ENCODE measurements at places on chromosomes 11 and 22.
A peak's percentile ranks its signal among the peaks of the same experiment; 100 is the strongest.

GRCh38 chr11:67117672-67118180 lies 1.3 kb upstream of the KDM2A start:
- DNase-seq = peak; percentile 16

DNA sequence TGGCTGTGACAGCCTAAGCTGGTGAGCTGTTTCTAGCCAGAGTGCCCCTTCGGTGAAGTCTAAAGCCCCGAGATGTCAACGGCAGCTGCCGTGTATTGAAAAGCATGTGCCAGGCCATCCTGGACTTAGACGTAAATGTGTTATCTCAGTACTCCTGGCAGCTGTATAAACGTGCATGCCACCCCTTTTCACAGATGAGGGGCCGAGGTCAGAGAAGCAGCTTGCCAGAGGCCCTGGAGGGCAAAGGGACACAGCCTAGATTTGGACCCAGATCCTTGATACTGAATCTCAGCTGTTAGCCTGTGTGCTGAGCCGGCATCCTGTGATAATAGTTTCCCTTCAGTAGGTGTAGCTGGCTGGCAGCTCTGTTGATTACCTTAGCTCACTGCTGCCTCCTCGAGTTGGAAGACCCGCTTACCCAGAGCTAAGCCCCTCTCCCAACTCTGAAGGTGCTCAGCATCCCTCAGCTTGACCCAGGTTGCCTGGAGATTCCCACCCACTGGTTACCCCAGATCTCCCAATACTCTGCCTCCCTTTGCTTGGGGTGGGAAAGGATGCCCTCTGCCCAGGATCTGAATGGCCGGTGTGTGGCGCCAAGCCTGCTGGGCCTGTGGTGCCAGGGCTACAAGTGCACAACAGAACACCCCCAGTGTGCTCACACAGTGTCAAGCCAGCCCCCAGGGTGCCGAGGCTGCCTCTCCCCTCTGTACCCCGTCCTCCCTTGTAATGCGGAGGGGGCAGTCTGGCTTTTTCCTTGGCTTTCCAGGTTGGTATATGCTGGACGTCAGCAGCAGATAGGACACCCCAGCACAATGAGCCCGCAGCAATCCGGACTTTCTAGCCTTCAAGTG lies 59.8 kb upstream of the WNT7B start:
- no peak for DNase-seq

DNA sequence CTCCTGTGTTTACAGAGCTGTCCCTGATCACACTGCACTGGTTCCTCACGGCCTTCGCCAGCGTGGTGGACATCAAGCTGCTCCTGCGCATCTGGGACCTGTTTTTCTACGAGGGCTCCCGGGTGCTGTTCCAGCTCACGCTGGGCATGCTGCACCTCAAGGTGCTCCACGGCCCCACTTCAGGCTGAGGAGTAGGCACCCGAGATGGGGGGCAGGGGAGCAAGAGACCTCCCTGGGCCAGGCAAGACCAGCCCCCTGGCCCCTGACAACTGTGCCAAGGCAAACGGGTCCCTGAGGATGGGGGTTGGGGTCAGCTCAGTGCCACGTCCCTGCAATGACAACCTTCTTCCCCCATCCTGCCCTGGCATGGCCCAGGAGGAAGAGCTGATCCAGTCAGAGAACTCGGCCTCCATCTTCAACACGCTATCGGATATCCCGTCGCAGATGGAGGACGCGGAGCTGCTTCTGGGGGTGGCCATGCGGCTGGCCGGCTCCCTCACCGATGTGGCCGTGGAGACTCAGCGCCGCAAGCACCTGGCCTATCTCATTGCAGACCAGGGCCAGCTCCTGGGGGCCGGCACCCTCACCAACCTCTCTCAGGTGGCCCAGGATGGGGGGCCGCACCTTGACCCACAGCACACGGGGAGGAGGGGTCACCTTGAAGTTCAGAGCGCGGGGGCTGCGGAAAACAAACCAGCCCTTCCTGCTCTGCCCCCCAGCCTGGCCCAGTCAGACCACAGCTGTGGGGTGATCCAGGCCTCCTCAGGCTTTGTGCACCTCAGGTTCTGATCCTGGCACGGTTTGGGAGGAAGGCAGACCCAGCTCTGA lies 35.9 kb downstream of the SGSM3 start:
- no peak for DNase-seq

DNA sequence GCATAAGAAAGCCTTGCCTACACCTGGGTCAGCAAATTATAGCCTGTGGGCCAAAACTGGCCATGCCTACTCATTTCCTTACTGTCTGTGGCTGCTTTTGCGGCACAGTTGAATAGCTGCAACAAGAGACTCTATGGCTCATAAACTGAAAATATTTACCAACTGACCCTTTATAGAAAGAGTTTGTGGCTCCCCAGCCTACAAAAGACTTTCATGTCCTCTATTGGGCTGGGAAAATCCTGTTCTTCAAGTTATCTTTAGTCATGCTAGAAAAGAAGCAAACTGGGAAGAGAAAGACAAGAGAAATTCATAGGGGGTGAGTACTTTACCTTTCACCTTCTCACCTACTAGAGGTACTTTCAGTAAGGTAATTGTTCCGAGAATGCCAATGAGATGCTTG lies 175.1 kb downstream of the SWAP70 start:
- DNase-seq = no peak

- no peak for DNase-seq
Measured at GRCh38 chr11:34855754-34856095, 60.5 kb downstream of the APIP start.

GRCh38 chr22:47369431-47370015 lies 607.1 kb downstream of the TBC1D22A start:
- no peak for DNase-seq

DNA sequence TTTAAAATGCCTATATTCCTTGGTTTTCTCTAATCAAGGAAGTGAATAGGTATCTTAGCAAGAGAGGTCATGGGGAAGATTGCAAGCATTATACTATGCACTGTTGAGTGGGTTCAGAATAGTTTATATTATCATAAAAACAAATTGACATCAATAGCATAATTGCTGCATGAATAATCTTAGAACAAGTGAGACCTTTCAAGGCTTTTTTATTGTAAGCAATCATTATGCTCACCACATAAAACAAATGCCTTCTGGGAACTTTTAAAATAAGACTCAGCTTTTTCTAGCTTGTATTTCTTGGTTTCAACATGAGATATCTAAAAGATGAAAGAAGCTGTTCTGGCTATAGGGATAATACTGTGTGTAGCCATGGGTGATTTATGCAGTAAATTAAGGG lies 135.6 kb upstream of the ZC3H12C start:
- no peak for DNase-seq

DNA sequence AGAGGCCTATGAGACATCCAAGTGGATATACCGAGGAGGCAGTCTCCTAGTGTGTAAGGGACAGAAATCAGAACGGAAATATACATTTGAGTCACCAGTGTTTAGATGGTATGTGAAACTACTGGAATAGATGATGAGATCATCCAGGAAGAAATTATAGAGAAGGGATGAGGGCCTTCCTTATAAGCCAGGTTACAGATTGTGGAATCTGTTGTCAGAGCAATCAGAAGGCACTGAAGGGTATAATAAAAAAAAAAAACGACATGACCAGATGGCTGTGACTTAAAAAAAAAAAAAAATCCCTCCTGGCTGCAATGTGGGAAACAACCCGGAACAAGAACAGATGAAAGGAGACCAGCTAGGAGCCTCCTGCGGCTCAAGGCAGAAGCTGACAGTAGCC lies 2.7 kb downstream of the MAJIN start:
- DNase-seq = no peak

GRCh38 chr22:49046546-49047361 lies 780.9 kb downstream of the BRD1 start:
- no peak for DNase-seq

- DNase-seq = no peak
Measured at GRCh38 chr22:27473533-27473932, 328.0 kb downstream of the MN1 start.

GRCh38 chr11:13705710-13706109 lies 37.2 kb downstream of the FAR1 start:
- DNase-seq = no peak

DNA sequence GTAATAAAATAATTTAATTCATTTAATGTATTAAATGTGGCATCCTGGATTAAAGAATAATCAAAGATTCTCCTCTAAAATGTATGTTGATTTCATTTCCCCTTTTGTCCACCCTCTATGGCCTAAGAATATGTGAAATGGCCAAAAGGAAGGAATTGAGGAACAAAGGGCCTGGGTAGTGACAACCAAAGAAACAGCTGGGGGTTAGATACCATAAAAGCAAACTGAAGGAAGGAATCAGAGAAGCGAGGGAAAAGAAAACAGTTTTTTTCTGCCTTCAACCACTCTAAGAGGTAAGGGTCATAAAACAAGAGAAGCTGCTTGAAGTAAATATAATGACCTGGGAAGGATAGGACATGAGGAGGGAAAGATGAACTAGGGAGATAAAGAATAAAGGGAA lies 139.3 kb downstream of the FAM76B start:
- no peak for DNase-seq

- no peak for DNase-seq
Measured at GRCh38 chr22:46557736-46558480, 20.5 kb upstream of the CELSR1 start.

- DNase-seq = no peak
Measured at GRCh38 chr11:66543263-66544107, 2.4 kb downstream of the ZDHHC24 start.

GRCh38 chr11:279040-279965 lies 1.1 kb downstream of the NLRP6 start:
- DNase-seq = no peak

- DNase-seq = no peak
Measured at GRCh38 chr11:19817870-19818269, 105.2 kb downstream of the NAV2 start.

- DNase-seq = no peak
Measured at GRCh38 chr22:47589271-47590250, 827.1 kb downstream of the TBC1D22A start.

DNA sequence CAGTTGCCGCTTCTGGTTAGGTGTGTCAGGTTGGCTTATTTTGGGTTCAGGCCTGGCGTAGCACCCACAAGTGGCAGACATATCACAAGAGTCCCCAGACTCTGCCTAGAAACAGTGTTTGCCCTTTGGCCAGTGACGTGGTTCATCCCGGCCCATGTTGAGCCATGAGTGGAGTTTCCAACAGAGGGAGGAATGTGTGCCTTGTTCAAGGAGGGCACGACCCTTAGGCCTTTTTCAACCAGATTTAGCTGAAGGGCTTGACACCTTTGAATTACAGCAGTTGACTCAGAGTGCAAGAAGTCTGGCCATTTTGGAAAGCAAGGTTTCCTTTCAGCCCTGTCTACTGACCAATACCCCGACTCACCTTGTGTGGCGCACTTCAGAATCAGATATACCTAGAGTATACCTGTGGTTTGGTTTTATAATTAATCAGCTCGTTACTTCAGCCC lies 15.1 kb upstream of the AIFM3 start:
- no peak for DNase-seq

GRCh38 chr11:71240865-71241691 lies 11.3 kb downstream of the SHANK2 start:
- no peak for DNase-seq

GRCh38 chr11:113118104-113118503 lies 156.9 kb downstream of the NCAM1 start:
- no peak for DNase-seq

- DNase-seq = no peak
Measured at GRCh38 chr11:32580967-32581366, 2.7 kb upstream of the EIF3M start.

GRCh38 chr22:44677353-44677840 lies 24.6 kb upstream of the PRR5 start:
- DNase-seq = no peak

GRCh38 chr11:18371279-18371678 lies 23.1 kb upstream of the LDHA start:
- no peak for DNase-seq

GRCh38 chr11:112999520-112999919 lies 38.3 kb downstream of the NCAM1 start:
- no peak for DNase-seq

- no peak for DNase-seq
Measured at GRCh38 chr11:135027461-135027860, 615.4 kb upstream of the B3GAT1 start.

DNA sequence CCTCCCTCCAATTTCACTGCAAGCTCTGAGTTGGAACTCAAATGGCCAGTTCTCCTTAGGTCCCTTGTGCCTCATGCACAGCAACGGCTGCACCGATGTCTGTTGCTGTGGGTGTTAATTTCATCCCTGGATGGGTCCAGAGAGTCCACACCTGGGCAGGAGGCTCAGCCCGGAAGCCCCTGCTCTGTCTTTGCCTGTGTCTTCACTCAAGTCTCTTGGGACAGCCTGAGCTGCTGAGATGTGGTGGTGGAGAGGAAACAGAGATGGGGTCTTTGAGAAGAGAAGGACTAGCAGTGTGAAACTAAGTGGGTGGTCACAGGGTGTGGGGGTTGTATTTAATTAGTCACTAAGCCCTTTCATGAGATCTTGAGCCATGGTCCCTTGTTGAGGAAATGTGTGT lies 109.3 kb downstream of the NECTIN1 start:
- DNase-seq = no peak

GRCh38 chr11:126405906-126406305 lies 50.4 kb downstream of the ST3GAL4 start:
- no peak for DNase-seq

DNA sequence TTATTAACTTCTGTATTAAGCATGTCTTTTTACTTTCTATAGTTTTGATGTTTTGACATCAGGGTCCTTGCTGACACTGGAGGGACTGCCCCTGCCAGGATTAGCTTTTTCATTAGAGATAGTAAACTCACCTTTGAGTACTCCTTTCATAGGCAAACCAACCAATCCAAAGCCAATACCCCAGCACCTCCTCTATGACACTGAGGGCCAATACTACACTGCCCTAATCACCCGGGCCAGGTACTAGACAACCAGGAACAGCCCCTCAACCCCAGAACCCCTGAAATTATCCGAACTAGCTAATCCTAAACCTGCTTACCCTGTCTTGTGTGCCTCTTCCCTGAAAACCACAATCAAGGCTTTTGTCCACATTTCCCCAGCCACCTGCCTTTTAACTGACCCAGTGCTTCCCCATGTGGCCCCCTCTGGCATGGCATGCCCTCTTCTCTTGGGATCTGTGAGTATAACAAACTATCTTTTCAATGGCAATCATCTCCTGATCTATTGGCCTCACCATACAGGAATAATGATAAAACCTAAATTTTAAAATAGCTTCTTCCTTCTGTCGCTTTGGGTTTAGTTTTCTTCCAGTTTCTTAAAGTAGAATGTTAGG lies 31.2 kb downstream of the RAB6A start:
- no peak for DNase-seq

DNA sequence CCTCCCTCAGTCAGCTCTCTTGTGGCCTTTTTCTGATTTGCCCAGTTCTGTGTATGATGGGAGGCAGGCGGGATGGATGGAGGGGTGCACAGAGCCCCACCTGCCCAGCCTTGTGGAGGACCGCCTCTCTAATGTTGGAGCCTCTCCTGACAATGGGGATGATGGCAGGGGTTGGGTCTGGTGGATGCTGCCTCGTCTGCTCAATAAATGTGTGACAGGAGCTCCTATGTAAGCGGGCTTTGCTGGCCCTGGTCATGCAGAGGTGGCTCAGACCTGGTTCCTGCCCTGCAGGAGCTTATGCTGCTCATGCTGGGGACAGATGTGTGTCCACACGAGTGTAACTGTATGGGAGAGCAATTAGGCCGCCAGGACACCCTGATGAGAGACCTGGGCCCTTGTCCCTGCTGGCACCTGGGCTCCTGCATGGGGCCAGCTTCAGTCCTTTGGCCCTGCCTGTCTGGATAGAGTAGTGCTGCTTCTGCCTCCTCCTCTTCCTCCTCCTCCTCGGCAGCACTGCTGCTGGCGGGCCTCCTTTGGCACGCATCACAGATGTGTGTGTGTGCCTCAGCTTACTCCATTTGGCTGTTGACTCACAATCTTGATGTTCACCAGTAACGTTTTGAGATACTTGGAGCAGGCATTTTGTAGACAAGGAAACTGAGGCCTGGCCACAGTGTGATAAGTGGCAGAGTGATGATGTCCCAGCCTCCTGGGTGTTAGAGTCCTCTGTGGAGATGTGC lies 131.0 kb downstream of the TBC1D22A start:
- no peak for DNase-seq

Data from activated naive CD4-positive, alpha-beta T cell (primary cell).